ENCODE measurements at places on chromosomes 7 and 10.

GRCh38 chr10:60138842-60139241, 232.5 kb upstream of the CCDC6 start:
- no peak for DNase-seq

DNA sequence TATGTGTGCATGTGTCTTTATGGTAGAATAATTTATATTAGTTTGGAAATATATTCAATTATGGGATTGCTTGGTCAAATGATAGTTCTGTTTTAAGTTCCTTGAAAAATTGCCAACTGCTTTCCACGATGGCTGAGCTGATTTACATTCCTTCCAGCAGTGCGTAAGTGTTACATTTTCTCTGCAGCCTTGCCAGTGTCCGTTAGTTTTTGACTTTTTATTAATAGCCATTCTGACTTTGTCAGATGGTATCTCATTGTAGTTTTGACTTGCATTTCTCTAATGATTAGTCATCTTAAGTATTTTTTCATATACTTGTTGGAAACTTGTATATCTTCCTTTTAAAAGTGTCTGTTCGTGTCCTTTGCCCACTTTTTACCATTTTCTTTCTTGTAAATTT, 434.2 kb upstream of the POT1 start:
- no peak for DNase-seq

GRCh38 chr7:1526271-1526754, 4.2 kb upstream of the MAFK start:
- no peak for DNase-seq

GRCh38 chr10:452512-453426, 236.7 kb downstream of the DIP2C start:
- no peak for DNase-seq

- no peak for DNase-seq
These were observed 133.6 kb downstream of the THSD7A start for GRCh38 chr7:11698384-11698871.

DNA sequence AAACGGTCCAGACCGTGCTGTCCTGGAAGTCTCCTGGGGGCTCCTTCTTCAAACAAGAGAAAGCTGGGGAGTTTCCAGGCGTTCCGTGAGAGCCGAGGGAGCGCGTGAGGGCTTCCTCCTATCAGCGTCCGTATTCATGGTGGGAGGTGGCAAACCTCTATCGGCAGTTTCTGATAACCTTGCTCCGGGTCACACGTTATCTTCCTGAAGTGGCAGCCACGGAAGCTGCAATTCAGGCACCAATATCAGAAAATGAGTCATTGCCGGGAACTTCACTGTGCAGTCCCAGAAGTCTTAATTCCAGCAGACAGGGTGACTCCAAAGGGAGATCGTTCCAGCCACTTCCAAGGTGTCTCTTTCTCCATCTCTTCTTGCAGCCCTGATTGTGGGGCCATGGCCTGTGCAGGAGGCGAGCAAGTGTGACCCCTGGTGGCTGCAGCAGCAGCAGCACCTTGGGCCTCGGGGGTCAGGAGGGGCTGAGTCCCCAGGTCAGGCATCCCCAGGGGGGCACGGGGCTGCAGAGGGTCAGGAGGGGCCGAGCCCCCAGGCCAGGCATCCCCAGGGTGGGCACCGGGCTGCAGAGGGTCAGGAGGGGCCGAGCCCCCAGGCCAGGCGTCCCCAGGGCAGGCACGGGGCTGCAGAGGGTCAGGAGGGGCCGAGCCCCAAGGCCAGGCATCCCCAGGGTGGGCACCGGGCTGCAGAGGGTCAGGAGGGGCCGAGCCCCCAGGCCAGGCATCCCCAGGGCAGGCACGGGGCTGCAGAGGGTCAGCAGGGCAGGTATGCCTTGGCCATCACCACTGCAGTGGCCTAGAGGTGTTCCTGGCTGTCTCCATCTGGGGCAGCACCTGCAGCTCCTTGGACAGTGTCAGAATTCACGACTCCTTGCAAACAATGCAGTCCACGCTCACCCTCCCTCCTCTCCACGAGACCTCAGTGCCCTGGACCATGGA, 538.7 kb downstream of the DNAJB6 start:
- no peak for DNase-seq

- no peak for DNase-seq
These were observed 208.1 kb downstream of the KIAA1217 start for GRCh38 chr10:24417053-24417452.

DNA sequence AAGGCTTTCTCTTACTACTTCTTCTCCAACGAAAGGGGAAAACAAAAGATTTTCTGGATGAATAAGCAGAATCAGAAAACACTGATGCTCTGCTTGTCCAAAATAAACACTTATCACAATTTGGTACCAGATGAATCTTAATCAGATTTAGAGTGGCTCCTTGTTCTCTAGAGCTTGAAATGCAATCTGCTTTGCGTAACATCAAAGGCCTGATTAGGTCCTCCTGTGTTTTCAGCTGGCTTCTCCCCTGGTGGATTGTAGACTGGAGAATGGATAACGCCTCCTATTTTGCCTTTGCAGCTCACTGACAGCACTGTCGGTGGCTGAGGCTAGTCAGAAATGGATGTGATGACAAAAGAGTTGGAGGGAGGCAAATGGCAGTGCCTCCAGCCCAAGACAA, 91.2 kb downstream of the FAM13C start:
- no peak for DNase-seq

GRCh38 chr10:76285515-76285914, 854.1 kb downstream of the LRMDA start:
- DNase-seq: no peak

GRCh38 chr10:28467615-28468014, 65.3 kb upstream of the WAC start:
- DNase-seq: no peak

- DNase-seq: no peak
These were observed 86.3 kb downstream of the KAT6B start for GRCh38 chr10:74912682-74913081.

DNA sequence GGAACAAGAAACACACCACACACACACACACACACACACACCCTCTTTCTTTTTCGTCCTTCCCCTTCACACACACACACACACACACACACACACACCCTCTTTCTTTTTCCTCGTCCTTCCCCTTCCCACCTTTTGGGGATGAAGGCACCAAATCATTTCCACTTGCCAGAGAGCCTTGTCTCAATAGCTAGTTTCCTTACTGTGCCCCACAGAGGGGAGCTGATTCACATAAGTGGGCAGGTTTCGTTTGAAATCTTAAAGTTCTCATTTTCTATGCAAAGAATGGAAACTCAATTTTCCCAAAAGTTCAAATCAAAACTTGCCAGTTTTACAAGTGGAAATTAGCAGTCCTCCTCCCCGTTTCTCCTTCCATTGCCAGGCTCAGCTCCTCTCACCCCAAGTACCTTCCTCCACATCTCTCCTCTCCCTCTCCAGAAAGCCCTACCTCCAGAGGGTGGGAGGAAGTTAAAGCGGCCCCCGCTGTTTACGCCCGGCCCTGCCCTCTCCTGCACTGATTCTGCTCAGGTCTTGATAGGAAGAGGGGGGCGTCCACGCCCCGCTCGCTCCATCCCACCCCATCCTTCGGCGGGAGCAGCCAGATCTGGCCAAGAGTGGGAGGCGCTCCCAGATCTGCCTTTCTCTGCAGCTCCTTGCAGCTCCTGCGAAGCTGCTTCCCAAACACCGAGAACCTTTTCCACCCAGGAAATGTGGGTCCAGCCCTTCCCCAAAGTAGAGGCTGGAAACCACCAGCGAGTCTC, 1.3 kb downstream of the CTTNBP2 start:
- no peak for DNase-seq

DNA sequence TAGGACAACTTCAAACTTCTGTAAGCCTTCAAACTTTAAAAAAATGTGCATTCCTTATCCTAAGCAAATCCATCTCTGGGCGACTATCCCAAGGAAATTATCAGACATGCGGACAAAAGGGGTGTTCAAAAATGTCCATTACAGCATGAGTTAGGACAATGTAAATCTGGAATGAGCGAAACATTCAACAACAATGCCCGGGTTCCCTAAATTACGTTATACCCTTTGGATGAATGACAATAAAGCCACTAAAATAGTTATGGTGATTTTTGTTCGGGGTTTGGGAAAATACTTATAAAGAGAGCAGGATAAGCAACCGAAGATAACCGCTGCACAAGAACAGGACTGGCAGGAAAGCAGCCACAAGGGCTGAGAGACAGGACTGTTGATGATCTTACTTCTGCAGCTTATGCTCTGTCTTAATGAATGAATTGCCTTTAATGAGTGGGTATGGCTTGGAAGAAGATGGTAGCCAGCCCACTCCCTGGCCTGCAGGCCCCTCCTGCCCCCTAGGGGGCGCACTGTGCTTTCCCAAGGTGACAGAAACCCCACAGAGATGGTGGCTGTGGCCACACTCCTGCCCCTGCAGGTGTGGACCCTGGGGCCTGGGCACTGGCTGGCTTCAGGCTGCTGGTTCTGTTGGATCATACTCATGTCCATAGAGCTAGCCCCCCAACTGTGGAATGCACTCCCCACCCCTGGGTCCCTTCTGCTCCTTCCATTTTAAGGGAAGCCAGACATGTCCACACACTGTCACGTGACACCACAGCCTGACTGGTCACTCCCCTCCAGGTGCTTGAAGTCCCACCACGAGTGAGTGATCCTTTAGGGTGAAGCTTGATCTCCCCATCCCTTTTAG, 45.0 kb downstream of the ZCCHC24 start:
- no peak for DNase-seq

- DNase-seq: peak; percentile 24
These were observed 214.4 kb downstream of the CREB5 start for GRCh38 chr7:28626624-28627262.

- no peak for DNase-seq
These were observed 42.3 kb upstream of the SGCE start for GRCh38 chr7:94698275-94698674.

GRCh38 chr7:2193575-2194305, 39.0 kb downstream of the MAD1L1 start:
- no peak for DNase-seq

DNA sequence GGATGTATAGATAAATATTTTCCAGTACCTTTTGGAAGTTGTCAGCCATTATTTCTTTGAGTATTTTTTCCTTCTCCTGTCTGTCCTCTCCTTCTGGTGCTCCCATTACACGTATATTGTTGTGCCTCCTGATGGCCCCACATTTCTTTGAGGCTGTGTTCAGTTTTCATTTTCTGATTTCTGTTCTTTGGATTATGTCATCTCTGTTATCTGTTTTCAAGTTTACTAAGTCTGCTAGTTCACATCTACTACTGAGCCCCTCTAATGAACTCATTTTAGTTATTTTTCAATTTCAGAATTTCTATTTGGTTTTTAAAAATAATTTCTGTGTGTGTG, 16.3 kb downstream of the RBM33 start:
- DNase-seq: no peak

DNA sequence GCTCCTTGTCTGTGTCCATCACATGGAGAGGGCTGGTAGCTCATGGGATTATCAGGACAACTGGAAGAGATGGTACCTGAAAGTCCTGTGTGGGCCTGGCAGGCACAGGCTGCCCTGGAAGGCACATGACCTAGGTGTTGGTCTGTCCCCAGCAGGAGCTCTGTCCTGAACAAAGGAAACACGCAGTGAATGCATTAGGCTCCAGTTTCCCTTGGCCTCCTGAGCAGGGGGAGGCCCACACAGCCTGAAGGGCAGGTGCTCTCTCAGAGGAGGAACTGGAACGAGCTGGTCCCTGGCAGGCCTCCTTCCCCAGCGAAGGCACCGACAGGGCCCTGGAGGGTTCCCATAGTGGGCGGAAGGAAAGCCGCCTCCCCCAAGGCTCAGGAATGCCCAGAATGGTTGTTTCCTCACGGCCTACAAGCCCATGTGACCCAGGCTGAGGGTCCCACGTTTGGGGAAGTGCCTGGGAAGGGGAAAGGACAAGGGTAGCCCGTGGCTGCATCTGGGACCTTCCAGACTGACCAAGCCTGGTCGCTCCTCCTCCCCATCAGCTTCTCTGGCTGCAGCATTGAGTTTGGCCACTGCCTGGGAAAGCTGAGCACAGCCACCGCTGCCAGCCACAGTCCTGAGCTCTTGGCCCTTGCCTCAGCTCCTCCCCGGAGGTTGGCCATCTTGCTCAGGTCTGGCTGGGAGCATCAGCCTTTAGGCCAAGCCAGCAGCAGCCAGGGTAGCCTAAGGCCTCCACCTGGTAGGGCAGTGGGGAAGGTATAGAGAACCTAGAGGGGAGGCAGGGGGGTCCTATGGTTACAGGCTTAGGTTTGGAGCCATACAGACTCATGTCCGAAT, 21.8 kb downstream of the CXCL12 start:
- no peak for DNase-seq

- no peak for DNase-seq
These were observed 111.6 kb upstream of the KLF14 start for GRCh38 chr7:130845581-130846085.

- DNase-seq: no peak
These were observed 5.7 kb upstream of the TIAL1 start for GRCh38 chr10:119602241-119603095.

DNA sequence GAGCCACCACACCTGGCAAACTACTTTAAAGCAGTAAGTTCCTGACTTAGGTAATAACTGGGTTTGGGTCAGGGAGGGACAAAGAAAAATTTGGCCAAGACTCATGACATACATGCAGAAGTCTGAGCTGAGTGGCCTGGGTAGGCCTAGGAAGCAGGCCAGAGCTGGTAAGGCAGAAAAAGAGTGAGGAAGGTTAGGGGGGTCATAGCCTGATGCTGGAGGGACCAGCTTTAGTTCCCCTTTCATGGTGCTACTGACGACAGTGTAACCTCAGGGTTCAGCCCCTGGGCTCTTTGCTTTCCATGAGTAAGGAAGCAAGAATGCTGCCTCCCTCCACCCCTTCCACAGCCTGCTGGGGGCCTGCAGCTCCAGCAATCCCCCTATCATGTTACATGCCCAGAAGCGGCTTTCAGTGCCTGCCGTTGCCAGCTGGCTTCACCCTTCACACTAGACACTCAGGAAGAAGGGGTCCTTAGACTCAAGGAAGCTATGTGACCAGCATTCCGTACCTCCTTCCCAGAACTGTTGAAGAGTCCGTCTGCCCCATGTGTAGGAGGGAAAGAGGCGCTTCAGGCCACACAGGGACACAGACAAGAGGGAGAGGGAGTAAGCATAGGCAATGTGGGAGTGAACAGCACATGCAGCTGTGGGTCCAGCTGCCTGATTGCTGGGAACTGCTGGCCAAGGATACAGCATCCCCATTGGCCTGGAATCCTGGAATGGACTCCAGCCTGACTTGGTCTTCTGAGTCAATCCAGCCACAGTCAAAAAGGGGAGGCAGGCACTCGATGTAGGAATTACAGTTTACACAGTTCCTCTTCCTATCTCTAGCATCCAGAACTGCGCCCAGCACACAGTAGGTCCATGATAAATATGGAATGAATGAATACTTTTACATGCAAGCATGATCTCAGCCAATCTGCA, 4.1 kb upstream of the PLAU start:
- no peak for DNase-seq

- no peak for DNase-seq
These were observed 21.7 kb upstream of the LRRC17 start for GRCh38 chr7:102890971-102891692.

GRCh38 chr10:103640436-103641181, 147.1 kb downstream of the NEURL1 start:
- DNase-seq: no peak

DNA sequence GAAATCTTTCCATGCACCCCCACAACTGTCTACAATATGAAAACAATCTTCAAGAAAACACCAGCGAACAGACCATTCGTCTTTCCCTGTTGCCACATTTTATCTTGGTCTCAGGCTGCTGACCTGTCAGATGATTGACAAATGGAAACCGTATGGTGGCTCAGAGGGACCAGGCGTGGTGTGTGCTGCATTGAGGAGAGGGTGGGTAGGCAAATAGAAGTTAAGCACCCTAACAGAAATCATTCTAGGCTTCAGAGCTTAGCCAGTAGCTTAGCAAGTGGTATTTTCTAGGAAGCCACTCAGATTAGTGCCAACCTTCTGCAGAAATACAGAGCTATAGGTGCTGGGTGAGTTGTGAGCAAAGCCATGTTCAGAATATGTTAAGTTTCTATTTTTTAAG, 114.9 kb downstream of the DPP6 start:
- no peak for DNase-seq

- DNase-seq: no peak
These were observed 184.2 kb downstream of the STK31 start for GRCh38 chr7:23893942-23894891.
